Hindlimb muscle (tissue), 1 donor: ENCODE measurements at places on chromosomes 6 and 20.

GRCh38 chr20:41176711-41177552 is 39.6 kb downstream of the PLCG1 start:
- no peak for DNase-seq

- no peak for DNase-seq
Measured at GRCh38 chr20:11727708-11728107, 190.0 kb upstream of the BTBD3 start.

DNA sequence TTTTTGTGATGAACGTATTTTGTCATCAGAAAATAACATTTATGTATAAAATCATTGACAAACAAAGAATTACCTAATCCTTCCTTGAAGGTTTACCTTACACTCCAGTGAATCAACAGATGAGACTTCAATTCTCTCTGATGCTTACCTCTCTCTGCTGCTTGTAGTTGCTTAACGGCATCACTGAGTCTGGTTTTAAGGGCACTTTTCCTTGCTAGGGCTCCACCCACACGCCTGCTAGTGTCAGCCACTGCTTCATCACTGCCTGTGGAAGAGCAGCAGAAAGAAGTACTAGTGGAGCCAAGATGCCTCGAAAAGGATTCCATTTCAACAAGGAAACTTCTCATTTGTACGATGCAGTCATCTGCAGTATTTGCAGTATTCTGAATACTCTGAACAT is 63.0 kb downstream of the FAM229B start:
- DNase-seq: no peak

GRCh38 chr6:23448281-23448680 is 677.7 kb upstream of the NRSN1 start:
- no peak for DNase-seq
